ENCODE measurements at places on chromosomes 2 and 18.

GRCh38 chr2:238726670-238727584 is 121.0 kb upstream of the TWIST2 start:
- DNase-seq, result no peak

GRCh38 chr2:32058130-32058529 is 5.2 kb upstream of the SPAST start:
- DNase-seq, result no peak

DNA sequence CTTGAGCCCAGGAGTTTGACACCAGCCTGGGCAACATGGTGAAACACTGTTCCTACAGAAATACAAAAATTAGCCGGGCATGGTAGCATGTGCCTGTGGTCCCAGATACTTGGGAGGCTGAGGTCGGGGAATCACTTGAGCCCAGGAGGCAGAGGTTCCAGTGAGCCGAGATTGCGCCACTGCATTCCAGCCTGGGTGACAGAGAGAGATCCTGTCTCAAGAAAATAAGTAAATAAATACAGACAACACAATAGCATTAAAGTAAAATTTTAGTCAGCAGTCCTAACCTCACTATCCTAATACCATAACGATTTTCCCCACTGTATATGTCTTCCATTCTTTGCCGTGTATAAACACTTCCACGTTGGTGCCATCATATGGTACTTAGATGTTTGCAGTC is 83.0 kb upstream of the MBOAT2 start:
- no peak for DNase-seq

GRCh38 chr2:196808083-196808665 is 981 bp downstream of the C2orf66 start:
- no peak for DNase-seq

DNA sequence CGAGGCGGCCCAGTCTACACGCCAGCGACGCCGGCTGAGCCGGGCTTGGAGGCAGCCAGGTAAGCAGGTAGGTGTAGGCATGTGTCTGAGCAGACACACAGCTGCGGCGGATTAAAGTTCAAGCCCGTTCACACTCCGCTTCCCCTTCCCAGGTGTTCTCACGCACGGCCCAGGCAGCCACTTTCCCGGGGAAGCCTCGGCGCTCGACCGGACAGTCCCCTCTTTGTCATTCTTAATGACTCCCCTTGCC is 367 bp downstream of the TGFA start:
- DNase-seq, result no peak

GRCh38 chr2:44362207-44363015 is 664 bp downstream of the CAMKMT start:
- DNase-seq, result peak; percentile 37

DNA sequence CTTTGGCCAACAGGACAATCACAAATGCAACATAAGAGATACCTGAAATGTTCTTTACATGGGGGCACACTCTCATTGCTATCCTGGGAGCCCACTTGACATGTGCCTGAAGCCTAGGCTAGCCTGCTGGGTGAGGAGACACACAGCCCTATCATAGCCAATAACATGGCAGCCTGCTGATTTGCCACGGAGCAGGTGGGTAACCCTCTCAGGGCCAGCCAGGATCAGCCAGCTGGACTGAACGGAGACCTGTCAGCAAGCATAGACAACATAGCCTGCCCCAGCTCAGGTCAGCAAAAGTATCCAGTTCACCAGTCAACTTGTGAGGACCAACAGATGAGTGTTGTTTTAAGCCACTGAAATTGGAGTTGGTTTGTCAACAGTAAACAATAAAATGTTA is 566.5 kb downstream of the DCDC2C start:
- DNase-seq, result no peak

GRCh38 chr2:161238560-161239325 is 69.5 kb upstream of the PSMD14 start:
- peak; percentile 56 for DNase-seq

DNA sequence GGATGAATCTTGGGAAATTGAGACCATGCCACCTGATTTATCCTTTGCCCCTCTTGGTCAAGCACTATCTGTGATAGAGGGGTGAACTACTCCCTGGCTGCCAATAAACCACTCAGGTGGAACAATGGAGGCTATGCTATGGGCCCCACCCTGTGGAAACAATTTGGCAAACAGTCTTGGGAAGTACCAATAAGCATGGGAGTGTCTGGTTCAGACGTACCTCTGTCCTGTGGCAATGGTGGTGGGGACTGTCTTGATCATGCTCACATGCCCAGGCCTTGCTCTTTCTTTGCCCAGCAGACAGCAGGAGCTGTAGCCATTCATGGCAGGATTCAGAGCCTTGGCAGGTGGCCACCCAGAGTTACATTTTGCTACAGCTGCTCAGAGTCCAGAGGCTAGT is 658.7 kb downstream of the KCNJ3 start:
- no peak for DNase-seq

DNA sequence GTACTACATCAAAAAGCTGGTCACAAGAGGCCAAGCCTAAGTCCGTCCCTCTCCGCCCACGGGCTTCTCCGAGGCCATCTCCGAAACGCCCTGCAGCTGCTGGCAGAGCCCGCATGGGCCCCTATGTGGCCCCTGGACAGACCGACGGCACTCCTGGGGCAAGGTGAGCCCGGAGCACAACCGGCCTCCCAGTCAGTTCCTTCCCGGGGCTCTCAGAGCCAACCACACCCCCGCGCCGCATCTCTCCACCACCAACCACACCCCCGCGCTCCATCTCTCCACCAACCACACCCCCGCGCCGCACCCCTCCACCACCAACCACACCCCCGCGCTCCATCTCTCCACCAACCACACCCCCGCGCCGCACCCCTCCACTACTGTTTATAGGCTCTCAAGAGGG is 93.5 kb downstream of the ZNF516 start:
- no peak for DNase-seq

DNA sequence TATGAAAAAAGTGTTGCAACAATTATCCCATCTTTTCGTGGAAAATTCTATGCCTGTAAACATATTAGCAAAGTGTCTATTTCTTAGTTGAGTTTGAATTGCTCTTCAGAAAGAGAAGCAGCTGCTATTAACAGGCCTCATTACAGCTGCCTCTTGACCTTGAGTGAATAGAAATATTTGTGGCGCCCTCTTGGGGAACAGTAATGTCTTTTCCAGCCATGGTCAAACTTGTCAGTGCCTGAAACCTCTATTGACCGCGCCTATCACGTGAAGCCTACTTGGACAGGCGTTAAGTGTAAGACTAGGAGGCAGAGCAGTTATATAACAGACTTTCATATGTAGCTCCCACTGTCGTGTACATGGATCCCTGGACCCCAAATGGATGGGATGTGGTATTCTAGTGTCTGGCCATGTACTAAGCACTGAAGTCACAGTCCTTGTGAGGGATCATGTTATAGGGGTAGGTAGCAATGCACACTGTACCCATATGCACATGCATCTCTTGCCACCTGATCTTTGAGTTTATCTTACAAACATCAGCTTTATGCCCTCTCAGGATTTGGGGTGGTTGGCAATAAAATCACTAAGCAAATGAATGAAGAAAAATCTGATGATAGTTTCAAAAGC is 245.0 kb downstream of the PTGR3 start:
- peak; percentile 18 for DNase-seq

GRCh38 chr18:13216711-13217465 is 1.7 kb upstream of the LDLRAD4 start:
- peak; percentile 55 for DNase-seq

DNA sequence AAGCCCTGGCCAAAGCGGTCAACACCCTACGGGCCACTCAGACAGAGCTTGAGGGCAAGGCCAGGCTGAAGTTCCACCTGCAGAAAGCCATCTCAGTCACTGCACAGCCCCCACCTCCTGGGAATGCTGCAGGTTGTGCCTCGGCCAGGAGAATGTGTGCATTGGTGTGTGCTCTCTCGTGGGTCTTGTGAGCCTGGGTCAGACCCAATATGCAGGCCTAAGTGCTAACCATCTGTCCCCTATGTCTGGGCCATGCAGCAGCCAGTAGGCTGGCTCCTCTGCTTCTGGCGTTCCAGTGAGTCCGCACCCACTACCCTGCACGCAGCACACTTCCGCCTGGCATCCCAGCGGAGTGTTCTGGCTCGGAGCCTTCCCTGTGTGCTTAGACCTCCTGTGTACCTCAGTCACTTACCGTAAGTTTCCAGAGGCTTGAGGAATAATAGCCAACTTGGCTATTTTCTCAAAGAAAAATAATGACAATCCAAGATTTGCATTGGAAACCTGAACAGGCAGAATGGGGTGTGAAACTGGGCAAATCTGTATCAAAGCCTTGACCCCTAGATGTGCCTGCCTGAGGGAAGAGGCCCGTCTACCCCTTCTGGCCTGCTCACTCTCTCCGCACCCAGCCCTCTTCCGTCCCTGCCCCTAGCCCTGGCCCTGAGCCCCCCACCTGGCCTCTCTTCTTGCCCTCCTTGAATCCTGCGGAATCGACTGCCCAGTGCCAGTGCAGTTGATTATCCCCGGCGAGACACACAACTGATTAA is 7.2 kb downstream of the SIX3 start:
- no peak for DNase-seq

DNA sequence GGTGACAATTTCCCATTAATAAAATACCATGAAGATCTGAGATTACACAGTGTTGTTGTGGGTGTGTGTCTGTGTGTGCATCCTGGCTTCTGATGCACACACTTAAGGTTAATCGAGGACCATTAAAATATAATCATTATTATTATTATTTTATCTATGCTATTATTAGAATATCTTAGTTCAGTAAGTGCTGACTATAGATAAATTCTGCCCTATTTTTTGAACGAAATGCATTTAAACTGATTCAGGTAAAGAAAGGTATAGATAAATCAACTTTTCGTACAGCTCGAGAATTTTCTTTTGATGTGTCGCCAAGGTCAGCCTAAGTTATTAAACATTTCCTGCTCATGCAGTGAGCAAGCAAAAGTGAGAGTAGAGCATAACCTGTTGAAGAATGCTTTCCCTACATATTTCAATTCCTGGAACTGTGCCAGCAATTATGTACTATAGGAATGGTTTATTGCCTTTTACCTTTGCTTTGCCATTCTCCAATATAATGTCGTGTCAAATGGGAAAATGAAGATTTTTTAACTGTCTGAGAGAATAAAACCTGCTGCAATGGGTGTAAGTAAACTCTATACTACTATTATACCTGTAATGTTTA is 25.8 kb downstream of the KCNJ3 start:
- DNase-seq, result no peak

DNA sequence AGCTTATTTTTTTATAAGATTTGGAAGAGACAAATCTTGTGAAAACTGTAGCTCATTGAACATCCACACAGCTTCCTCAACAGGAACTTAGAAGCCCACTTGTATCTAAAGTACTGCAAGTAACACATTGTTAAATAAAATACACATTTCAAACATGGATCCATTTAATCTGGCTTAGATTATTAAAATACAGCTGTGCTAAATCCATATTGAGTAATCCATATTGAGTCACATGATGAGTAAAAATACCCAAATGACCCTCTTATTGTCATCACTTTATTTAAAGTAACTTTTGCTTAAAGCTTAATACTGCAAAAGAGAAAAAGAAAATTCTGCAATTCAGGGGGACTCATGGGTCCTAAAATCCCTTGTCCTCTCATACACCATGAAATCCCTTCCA is 133.3 kb downstream of the OSR1 start:
- DNase-seq, result no peak

DNA sequence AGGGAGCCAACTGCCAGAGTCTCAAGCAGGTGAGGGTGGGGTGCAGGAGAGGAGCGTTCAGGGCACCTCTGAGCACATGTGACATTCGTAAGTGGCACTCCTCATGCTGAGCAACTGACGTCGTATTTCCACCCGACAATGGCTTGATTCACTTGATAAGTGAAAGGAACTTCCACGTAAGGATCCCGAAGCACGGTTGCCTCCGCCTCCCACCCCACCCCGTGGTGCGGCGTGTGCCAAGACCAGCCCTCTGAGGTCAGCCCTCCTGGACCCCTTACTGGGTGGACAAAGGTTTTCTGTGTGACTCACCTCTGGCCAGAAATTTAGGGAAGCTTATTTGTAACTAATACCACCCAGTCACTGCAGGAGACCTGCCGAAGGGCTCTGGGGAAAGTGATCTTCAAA is 59.9 kb downstream of the AGAP1 start:
- no peak for DNase-seq

GRCh38 chr2:71936076-71937030 is 211.3 kb downstream of the CYP26B1 start:
- DNase-seq, result no peak

- DNase-seq, result no peak
These were observed 29.2 kb upstream of the ALLC start for GRCh38 chr2:3628800-3629199.

DNA sequence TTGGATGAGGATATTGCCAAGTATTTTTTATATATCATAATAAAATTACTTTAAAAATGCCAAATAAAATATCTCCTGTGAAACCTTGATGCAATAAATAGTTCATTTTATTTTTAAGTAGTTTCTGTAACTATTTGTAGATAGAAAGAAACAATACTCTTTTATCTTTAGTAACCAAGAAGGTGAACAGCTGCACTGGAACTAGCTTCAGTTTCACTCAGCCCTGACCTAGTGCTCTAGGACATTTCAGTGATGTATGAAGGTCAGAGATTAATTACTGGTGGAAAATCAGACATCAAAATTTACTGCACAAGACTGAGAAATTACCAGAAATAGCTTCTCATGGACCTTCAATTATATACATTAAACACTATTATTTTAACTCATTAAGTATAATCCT is 1305.0 kb downstream of the CNTNAP5 start:
- DNase-seq, result no peak

- no peak for DNase-seq
These were observed 17.5 kb downstream of the PECR start for GRCh38 chr2:216064014-216064630.

DNA sequence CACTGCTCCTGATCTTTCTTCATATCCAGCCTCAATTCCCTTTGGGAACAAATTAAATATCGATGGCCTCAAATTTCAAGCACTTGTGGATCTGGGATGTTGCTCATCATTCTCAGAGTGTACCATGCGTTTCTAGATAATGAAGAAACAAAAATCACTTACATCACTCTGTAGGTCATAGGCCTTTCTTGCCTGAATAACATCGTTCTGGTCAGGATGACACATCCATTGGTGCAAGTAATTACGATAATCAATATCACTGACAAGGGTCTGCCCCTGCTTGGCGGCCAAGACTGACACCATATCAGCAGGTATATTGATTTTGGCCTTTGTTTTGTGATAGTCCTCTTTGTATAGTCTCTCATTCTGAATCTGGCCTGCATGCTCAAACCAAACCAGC is 157.3 kb downstream of the RIF1 start:
- DNase-seq, result no peak

GRCh38 chr2:19607931-19608771 is 249.7 kb upstream of the OSR1 start:
- DNase-seq, result no peak

All from CD4-positive, alpha-beta T cell treated with Interleukin-12 subunit alpha and Interleukin-12 subunit beta, for 1 hour (primary cell).